ENCODE measurements at places on chromosomes 5 and 9. TPM values are rescaled to one million over a fixed set of nuclear protein-coding genes. Genes with fewer than 3 reads are reported as not detected.

LCN15 gene
- 38.5 TPM for polyA plus RNA-seq

FOXI1 gene
- polyA plus RNA-seq = not detected

FOCAD gene
- polyA plus RNA-seq = 3.5 TPM

SV2C gene
- 0.03 TPM for polyA plus RNA-seq

KCNMB1 gene
- polyA plus RNA-seq = 0.22 TPM

PIP5KL1 gene
- 0.60 TPM for polyA plus RNA-seq

C9orf50 gene
- 0.09 TPM for polyA plus RNA-seq

GRXCR2 gene
- polyA plus RNA-seq = not detected

DHFR gene
- 13.5 TPM for polyA plus RNA-seq

ANKRD18A gene
- polyA plus RNA-seq = 0.27 TPM

ARL10 gene
- 2.4 TPM for polyA plus RNA-seq

DAB2 gene
- 201 TPM for polyA plus RNA-seq

LCN6 gene
- polyA plus RNA-seq = 21.5 TPM

C6 gene
- 0.67 TPM for polyA plus RNA-seq

STC2 gene
- polyA plus RNA-seq = 1.4 TPM

MAP1B gene
- polyA plus RNA-seq = 0.45 TPM

ALDH7A1 gene
- polyA plus RNA-seq = 18.1 TPM

SPATA31D4 gene
- polyA plus RNA-seq = not detected

ISL1 gene
- polyA plus RNA-seq = 2.2 TPM

ZBTB34 gene
- polyA plus RNA-seq = 2.3 TPM

MORN5 gene
- polyA plus RNA-seq = not detected

ZNF879 gene
- 1.5 TPM for polyA plus RNA-seq

GABRA6 gene
- polyA plus RNA-seq = not detected

EPB41L4B gene
- polyA plus RNA-seq = 126 TPM

CFAP157 gene
- 0.84 TPM for polyA plus RNA-seq

CCDC180 gene
- 7.7 TPM for polyA plus RNA-seq

KCNV2 gene
- not detected for polyA plus RNA-seq

TMEM215 gene
- polyA plus RNA-seq = not detected

CAVIN4 gene
- not detected for polyA plus RNA-seq

SPATA31E1 gene
- not detected for polyA plus RNA-seq

TRIO gene
- 13.2 TPM for polyA plus RNA-seq

OTP gene
- polyA plus RNA-seq = not detected

SKIC3 gene
- 15.2 TPM for polyA plus RNA-seq

CFAP90 gene
- 0.16 TPM for polyA plus RNA-seq

TEX48 gene
- not detected for polyA plus RNA-seq

PCDHGA4 gene
- polyA plus RNA-seq = not detected

Measured in small intestine (tissue), 16 donors.